ENCODE measurements at places on chromosomes 5 and 9.

GRCh38 chr9:35728041-35728971, 3.7 kb downstream of the TLN1 start:
- peak; percentile 90 for DNase-seq

- DNase-seq = no peak
Measured at GRCh38 chr5:113524927-113525326, 11.4 kb downstream of the YTHDC2 start.

DNA sequence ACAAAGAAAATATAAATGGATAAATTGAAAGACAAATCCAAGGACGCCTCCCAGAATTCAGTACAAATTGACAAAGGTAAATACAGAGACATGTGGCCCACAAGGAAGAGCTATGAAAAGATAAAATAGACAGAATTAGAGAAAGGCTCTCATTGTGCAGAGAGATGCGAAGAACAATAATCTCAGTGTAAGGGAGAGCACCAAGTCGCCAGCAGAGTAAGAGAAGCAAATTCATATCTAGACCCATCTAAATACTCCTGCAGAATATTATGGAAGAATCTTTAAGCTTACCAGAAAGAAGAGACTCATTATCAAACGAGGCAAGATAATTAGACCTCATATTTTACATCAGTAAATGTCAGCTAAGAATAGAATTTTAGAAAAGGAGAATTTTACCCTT, 101.7 kb upstream of the ITGA1 start:
- no peak for DNase-seq

DNA sequence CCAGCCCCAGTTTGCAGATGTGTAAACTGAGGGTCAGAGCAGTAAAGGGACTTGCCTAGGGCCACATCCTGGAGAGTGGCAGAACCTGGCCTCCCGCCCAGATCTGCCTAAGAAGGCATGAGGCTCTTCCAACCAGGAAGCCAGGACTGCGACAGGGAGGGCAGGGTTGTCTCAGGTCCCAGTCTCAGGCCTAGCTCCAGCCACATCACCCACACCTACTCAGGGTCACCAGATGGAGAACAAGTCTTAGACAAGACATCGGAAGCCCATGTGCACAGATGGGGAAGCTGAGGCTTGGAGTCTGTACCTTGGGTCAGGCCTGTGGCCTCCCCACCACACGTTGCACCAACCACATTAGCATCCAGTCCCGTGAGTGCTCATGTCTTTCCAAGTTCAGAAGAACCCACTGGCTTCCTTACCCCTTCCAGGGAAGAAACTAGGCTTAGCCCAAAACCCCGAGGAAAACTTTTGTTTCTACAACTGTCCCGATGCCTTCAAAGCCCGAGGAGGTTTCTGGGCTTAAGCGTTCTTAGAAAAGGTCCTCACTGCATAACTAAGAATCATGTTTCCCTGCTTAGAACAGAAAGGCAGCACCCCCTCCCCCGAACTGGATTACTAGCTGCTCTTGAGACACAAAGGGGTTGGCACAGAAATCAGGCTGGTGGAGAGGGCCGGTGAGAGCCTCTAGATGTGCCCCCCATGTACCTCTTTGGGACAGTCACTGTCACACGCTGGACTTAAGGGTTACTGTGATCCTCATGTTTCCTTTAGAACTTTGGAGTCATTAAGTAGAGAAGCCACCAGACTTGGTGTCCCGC, 2.2 kb downstream of the FAM78A start:
- no peak for DNase-seq

GRCh38 chr5:145236983-145237382, 598.2 kb downstream of the PRELID2 start:
- no peak for DNase-seq

- no peak for DNase-seq
Measured at GRCh38 chr9:114552706-114553105, 34.9 kb upstream of the ATP6V1G1 start.

DNA sequence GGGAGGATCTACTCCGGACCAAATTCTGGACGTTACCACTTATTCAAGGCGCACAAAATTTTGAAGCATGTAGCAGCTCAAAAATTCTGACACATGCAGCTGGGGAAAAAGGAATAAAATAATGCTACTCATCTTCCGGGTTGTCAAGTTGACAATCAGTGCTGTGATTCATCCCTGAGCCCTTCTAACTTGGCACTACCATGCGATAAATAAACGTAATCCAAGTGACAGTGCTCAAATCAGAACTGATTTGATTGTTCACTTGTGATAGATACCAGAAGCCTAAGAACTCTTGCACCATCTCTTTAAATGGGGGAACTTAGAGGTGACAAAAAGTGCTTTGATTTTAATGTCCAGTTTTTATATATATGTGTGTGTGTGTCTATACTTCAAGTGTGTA, 230.2 kb upstream of the TLE4 start:
- no peak for DNase-seq

GRCh38 chr9:98318041-98318790, 62.8 kb upstream of the TBC1D2 start:
- DNase-seq = no peak

GRCh38 chr5:151465476-151465875, 18.1 kb downstream of the SLC36A1 start:
- no peak for DNase-seq

GRCh38 chr5:142506046-142506445, 179.8 kb downstream of the FGF1 start:
- no peak for DNase-seq

DNA sequence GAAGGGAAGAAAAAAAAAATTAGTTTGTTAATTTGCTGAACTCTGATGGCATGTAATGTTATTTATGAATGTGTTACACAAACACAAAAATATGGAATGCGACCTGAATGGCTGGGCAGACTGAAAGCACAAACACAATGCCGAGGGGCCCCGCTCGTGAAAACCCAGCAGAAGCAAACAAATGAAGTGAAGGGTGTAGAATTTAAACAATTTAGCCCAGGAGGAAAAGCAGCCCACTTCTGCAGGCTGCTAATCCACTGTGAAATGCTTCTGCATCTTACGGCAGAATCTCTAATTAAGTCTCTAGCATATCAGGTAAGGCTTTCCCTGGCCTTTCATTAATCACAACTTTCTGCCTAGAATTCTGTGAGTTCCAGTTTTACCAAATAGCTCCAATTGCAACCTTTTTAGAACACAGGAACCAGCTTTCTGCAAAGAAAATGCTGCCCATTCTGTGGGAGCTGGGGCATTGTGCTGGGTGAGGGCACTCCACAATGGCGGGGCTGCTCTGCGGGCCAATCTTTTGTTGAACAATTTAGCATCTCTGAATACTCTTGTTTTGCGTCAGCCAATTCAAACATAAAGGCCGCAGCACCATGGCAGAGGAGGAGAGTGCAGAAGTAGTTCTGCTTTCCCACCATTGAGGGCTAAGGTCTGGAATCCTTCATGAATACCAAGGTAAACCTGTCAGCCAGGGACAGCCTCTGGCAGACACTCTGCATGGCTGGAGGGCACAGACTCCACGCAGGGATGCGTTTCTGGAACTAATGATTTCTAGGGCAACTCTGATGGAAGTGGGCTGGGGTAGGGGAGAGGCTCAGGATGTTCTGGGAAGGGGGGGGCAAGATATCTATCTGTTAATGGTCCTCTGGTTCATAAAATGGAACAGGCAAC, 66.4 kb downstream of the PTCH1 start:
- no peak for DNase-seq
